ENCODE measurements at places on chromosomes 13 and 19.

DNA sequence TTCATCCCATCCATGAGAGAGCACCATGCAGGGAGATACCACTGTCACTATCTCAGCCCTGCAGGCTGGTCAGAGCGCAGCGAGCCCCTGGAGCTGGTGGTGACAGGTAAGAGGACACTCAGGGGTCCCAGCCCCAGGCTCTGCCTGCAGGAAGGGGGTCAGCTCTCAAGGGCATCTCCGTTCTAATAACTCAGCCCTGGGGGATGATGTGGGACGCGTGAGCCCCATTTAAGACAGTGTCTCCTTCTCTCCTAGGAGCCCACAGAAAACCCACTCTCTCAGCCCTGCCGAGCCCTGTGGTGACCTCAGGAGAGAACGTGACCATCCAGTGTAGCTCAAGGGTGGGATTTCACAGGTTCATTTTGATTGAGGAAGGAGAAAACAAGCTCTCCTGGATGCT is 15.5 kb upstream of the KIR3DL3 start:
- DNase-seq, result no peak

- no peak for DNase-seq
Measured at GRCh38 chr13:94896238-94896637, 183.9 kb upstream of the SOX21 start.

GRCh38 chr13:100156788-100157187 is 67.9 kb downstream of the PCCA start:
- no peak for DNase-seq

GRCh38 chr13:74062933-74063332 is 71.3 kb downstream of the KLF12 start:
- DNase-seq, result peak; percentile 53

GRCh38 chr13:97339019-97339987 is 94.7 kb upstream of the RAP2A start:
- no peak for DNase-seq

DNA sequence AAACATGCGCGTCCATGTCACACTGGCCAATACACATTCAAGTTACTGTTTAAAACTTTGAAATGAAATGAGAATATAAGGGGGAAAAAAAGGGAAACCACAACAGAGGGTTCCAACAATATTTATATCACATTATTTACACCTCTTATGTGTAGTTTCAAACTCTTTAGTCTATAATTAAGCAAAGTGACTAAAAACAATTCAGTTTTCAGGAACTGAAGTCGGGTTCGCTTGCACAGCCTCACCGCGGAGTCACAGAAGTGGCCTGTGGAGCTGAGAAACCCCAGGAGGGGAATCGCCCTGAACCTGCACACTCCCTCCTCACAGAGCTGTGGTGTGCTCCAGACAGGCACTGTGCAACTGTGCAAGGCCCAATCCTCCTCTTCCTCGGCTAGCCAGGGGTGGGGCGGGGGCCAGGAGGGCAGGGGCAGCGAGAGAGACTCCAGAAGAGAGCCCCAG is 75.9 kb downstream of the STK24 start:
- DNase-seq, result peak; percentile 72

GRCh38 chr19:7292950-7293761 is 1.1 kb downstream of the INSR start:
- peak; percentile 44 for DNase-seq

GRCh38 chr13:53098455-53098854 is 69.8 kb downstream of the OLFM4 start:
- DNase-seq, result no peak

GRCh38 chr13:80664950-80665349 is 324.0 kb upstream of the SPRY2 start:
- DNase-seq, result no peak

DNA sequence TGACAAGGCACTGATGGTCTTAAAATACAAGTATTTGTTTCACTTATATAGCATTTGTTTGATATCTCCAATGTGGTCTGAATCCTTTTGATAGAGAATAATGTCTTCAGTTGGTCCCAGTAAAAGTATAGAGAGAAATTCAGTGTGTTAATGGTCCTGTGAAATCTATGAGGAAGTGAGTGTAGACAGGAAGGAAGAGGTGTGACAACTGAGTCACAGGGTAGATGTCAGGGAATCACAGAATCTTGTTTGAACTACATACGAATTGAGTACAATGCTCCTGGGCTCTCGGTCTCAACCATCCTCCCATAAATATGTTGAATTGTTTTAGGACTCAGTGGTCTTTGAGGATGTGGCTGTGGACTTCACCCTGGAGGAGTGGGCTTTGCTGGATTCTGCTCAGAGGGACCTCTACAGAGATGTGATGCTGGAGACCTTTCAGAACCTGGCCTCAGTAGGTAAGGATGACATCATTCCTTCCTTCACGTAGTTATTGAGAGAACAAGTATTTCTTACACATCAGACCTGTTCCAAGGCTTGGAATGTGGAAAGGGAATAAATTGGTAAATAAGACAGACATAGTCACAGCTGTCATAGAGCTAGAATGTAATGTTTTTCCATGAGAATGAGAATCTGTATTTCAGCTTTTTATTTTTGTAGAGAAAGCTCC is 9.1 kb downstream of the ZNF555 start:
- no peak for DNase-seq

DNA sequence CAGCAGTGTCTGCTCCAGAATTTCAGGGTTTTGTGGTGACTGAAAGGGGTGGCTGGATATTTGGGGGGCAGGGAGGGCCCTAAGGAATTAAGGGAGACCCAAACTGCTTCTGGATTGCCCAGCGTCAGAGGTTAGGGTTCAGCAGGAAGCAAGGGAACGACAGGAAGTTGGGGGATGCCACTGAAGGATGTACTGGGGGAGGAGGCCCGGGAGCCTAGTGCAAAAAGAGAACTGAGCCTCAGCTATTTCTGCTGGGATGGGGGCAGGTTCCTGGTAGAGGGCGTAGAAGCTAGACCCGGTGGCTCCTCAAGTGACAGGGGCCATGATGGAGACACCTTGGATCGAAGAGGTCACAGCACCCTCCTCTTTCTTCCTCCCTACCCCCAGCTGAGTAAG is 1.1 kb downstream of the CYP2S1 start:
- no peak for DNase-seq

DNA sequence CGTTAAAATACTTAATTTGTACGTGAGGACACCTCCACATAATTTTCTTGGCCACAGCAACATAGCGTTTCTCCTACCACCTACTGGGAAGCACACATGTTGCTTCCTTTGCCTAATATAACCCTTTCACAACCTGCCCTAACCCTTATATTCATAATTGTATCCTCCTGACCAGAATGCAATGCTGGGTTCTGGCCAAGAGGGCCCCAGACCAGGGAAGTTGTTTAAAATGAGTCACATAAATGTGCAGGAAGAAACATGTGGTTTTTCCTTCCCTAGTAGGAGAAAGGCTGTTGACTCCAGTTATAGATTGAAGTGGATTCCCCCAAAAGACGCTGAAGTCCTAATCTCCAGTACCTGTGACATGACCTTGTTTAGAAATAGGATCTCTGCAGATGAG is 187.3 kb downstream of the NUFIP1 start:
- no peak for DNase-seq

DNA sequence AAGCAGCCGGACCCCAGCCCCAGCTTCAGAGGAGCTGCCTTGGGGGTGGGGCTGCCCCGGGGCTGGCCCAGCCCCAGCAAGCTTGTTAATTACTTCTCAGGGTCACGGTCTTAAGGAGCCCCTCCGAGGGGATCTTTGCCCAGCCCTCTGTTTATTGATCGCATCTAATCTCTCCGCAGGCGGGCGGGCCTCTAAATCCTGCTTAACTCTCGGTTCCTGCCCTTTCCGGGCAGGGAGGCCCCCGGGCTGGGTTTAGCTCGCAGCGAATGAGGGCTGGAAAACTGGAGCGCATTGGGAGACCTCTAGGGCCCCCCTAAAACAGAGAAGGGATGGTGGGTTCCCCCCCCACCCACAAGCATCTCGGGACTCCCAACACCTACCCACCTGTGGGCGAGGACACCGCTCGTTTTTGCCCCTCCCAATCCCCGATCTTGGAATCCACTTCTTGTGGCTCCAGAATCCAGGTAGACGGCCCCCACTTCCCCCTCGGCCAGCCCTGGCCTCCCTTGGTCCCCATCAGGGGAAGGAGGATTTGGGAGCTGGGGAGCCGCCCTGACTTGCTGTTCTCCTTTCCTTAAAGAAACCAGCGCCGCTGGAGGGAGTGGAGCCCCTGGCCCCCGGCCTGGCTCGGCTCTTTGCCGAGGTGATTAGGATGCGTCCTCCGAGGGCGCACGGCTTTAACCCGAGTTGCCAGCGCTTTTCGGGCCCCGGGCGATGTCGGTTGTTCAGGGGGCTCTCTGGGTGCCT is 59.5 kb upstream of the ADGRL1 start:
- no peak for DNase-seq

- DNase-seq, result no peak
Measured at GRCh38 chr13:47463726-47464125, 537.3 kb downstream of the SUCLA2 start.

DNA sequence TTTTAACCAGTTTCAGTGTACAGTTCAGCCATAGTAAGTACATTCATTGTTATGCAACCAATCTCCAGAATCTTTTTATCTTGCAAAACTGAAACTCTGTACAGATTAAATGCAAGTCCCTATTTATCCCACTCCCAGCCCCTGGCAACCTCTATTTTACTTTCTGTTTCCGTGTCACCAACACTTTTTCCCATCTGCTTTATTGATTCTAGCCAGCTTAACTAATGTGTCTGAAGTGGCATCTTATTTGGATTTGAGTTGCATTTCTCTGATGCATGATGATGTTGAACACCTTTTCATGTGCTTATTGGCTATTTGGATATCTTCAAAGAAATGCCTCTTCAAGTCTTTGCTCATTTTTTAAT is 18.9 kb downstream of the SPATA13 start:
- DNase-seq, result no peak

GRCh38 chr13:40152922-40153321 is 497.5 kb downstream of the COG6 start:
- DNase-seq, result no peak

GRCh38 chr13:99403458-99403971 is 96.3 kb upstream of the GPR183 start:
- no peak for DNase-seq

DNA sequence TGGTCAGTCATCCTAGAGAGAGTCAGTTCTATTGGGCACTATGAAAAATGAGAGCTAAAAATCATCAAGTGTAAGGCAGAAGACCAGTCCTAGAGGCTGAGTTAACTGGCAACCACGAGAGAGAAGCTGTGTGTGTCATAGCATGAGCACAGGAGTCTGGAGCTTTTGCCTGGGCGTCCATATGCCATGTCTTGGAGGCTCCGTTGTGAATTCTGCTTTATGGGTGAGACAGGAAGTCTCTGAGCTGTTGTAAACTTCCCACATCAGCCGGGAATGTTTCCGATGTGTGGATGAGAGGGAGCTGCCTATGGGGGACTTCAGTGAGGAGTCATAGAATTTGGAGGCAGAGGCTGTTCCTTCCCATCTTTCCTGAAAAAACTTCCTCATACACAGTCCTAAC is 120.0 kb downstream of the ITGBL1 start:
- no peak for DNase-seq

GRCh38 chr13:93824286-93824685 is 597.7 kb downstream of the GPC6 start:
- no peak for DNase-seq

GRCh38 chr13:94063096-94063495 is 416.4 kb downstream of the DCT start:
- no peak for DNase-seq

- no peak for DNase-seq
Measured at GRCh38 chr19:7461841-7462629, 26.8 kb downstream of the PEX11G start.

GRCh38 chr19:12092065-12092867 is 27.7 kb downstream of the ZNF844 start:
- peak; percentile 88 for DNase-seq

DNA sequence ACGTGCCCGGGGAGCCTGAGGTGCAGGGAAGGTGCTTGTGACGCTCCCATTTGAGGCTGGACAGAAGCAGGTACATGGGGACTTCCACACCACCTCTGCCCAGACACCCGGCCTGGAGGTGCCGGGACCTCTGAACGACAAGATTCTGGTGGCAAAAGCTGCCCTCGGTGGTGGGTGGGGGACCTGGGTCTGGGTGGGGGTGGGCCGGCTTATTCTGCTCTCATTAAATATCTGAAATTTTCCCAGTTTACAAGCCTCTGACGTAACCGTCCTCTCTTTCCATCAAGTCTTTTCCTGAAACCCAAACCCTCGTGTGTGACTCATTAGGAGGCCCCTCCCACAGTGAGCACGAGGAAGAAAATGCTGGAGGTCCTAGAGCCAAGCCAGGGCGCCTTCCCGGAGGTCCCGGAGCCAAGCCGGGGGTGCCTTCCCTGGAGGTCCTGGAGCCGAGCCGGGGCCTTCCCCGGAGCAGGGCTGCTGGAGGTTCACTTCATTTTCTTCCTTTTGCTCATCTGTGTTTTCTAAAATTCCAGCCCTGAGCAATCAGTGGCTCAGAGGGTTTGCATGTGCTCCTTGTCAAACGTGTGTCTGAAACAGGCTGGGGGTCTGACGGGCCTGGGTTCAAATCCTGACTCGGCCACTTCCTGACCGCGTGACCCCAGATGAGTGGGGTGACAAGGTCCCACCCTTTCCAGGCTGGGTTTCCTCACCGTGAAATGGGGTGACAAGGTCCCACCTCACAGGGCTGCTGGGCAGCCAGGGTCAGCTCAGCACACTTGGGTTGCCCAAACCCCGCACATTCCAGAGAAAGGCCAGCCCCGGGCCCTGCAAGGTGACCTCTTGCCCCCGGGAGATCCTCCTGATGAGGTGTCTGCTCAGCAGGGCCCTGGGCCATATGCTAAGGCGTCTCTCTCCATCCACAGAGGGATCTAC is 10.0 kb downstream of the CFD start:
- no peak for DNase-seq

DNA sequence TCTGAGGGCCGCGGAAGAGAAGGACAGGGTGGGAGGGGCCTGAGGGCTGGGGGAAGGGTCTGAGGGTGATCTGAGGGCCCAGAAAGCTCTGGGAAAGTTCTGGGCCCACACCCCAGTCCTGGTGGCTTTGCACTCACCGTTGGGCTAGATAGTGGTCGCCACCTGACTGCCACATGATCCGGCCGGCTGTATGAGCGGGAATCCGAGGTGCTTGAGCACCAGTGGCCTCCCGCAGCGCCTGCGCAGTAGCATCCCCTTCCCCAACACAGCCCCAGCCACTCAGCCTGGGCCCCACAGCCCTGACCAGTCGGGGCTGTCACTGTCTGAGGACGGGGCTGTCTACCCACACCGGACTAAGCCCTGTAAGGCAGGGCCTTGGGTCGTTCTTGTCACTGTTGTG is 15.0 kb downstream of the PRODH2 start:
- DNase-seq, result no peak

DNA sequence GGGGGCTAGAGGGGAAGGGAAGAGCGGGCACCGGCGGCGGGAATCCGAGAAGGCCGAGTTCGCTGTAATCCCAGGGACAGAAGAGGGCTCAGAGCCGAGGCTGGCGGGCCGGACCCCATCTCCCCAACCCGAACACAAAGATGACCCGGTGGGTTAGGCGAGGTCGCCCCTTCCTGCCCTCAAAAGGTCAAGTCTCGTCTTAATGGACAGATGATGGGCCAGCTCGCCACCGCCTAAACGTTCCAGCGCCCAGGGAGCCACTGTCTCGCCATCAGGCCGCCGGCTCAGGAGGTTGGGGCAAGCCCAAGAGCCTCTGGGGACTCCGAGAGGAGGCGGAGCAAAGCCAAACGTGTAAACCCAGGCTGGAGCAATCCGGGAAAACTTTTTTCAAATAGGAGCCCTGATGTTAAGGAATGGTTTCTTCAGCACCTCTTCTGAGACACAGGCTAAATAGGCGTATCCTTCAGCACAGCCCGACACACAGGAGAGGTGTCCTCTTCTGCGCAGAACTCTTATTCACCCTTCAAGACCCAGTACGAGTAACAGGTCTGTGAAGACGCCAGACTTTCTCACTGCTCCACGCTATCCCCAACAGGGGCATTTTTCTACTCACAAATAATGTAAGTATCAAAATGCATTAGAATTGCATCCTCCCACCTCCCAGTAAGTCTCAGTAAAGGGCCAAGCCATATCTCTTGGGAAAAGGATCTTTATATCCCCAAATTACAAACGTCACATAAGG is 6.3 kb upstream of the POU4F1 start:
- DNase-seq, result no peak

Measured in GM06990 (cell line).